AG08395 (cell line): ENCODE measurements at places on chromosomes 6 and 20.
A peak's percentile ranks its signal among the peaks of the same experiment; 100 is the strongest.

GRCh38 chr6:41818271-41819054 is 31.0 kb downstream of the TOMM6 start:
- no peak for DNase-seq

- DNase-seq, result no peak
These were observed 224.9 kb downstream of the EPHA7 start for GRCh38 chr6:93194480-93194879.

- no peak for DNase-seq
These were observed 269.6 kb downstream of the KHDC1L start for GRCh38 chr6:72955666-72956065.

DNA sequence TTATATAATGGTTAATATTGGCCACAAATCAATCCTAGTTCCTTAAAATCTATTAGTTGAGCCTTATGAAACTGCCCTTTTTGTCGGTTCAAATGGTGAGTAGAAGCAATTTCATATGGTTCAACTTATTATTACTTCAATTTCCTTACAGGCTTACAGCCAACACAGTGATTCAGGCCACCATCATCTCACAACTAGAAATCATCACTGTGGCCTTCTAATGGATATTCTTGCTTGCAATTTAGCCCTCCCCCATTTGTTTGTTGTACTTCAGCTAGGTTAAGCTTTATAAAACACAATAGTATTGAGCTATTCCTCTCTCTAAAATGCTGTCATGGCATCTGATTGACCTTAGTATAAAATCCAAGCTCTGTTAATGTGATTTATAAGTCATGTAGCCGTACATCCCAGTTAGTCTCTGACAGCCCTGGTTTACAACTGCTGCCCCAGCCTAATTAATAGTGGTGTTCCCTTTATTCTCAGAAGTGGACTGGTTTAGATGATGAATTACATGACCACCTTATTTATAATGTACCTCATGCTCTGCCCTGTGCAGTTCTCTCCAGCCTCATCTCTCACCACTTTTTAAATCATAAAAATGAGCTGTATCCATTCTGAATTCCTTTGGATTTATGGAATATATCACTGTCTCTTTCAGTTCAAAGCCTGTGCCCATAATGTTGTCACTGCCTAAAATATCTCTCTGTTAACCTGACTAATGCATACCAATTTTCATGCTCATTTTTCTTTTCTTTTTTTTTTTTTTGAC is 36.7 kb downstream of the LAMA2 start:
- peak; percentile 61 for DNase-seq

GRCh38 chr6:37033255-37033654 is 27.8 kb downstream of the FGD2 start:
- no peak for DNase-seq

- no peak for DNase-seq
These were observed 82.5 kb upstream of the ARID1B start for GRCh38 chr6:156694679-156695078.

- no peak for DNase-seq
These were observed 879 bp downstream of the MEP1A start for GRCh38 chr6:46794068-46794467.

DNA sequence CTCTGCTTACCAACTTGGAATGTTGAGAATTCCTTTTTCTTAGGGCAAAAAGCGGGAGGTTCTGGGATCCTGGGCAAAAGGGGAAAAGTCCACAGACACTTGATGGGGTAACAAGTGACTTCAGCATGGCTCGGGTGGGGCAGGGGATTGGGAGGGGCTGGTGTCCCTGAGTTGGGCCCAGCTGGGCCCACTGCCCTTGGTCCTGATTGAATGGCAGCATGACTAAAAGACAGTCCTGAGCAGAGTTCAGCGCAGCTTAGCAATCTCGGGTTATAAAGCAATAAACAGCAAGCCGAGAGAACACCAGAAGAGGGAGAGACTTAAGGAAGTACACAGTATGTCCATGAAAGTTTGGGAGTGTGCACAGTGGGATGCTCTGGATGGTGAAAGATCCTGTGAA is 5.6 kb downstream of the PPP2R5D start:
- no peak for DNase-seq

DNA sequence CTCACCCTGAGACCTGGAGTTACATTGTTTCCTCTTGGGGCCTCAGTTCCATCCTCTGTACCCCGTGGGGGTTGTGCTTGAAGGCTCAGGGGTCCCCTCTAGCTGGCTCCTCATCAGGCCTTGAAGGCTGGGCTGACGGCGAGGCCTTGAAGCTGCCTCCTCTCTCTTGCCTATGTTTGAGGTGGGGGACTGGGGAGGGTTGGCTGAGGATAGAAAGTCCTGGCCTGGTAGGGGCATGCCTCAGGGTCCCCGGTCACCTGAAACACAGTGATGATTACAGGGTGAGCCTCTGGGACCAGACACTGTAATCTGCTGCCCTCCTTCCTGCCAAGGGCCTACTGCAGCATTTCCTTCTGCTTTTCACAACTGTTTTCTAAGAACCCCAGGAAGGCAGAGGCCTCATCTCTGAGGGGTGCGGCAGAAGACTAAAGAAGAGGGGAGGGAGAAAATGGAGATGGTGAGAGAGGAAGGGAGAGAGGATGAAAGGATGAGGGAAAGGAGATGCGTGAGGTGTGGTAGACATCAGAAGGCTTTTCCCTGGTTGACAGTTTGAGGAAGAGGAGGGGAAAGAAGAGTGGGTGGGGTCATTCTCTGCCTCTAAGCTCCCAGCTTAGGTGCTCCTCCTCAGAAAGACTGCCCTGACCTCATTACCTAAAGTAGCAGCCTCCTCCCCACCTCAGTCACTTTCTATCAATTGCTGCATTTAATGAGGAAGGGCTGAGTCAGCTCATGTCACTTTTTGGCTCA is 29.7 kb downstream of the VEGFA start:
- DNase-seq, result no peak

- DNase-seq, result no peak
These were observed 40.0 kb downstream of the CYP39A1 start for GRCh38 chr6:46612645-46613044.

DNA sequence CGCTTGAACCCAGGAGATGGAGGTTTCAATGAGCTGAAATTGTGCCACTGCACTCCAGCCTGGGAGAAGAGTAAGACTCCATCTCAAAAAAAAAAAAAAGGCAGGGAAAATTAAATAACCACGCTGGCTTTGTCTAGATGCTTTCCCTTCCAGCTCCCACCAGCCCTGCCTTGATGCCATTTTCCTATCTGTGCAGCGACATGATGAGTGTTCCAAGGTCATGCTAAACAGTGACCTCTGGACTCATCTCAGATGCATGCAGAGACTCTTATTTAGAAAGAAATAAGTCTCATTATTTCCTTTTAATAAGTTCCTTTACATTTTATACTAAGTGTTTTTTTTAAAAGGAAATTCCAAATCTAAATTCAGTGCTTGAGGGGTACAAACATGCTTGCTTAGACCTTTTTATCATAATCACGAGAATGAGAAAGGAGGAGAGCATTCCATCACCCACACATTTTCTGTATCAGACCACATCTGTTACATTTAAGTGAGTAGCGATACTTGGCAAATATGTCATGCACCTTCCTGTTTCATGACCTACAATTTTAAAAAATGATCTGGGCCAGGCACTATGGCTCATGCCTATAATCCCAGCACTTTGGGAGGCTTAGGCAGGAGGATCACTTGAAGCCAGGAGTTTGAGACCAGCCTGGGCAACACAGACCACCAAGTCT is 101.1 kb upstream of the RREB1 start:
- DNase-seq, result no peak

DNA sequence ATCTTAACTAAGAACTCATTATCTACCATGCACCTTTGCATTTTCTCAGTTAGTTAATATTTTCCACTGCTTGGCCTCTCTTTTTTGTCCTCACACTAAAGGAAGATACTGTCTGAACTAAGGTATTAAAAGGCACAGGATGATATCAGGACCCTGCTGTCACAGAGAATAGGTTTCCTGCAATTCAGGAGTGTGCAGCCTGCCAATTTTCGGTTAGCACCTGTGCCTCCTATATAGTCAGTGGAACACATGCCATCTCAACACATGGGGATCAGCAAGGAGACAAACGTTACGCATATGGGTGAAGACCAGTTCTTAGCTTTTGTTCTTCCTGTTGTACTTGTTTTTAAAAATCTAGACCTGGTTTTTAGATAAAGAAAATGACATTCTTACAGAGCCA is 71.0 kb downstream of the FUT9 start:
- DNase-seq, result no peak

- peak; percentile 73 for DNase-seq
These were observed 27.9 kb downstream of the SDCBP2 start for GRCh38 chr20:1301031-1301529.
